Type B pancreatic cell (in vitro differentiated cells): ENCODE measurements at places on chromosomes 7 and 10. TPM values are rescaled to one million over a fixed set of nuclear protein-coding genes. Genes with fewer than 3 reads are reported as not detected.
A peak's percentile ranks its signal among the peaks of the same experiment; 100 is the strongest.

GRCh38 chr10:91210435-91210834 is 10.0 kb upstream of the PCGF5 start:
- no peak for DNase-seq
- H3K36me3 ChIP-seq: no peaks in the 10 kb centered on the region
- H3K27me3 ChIP-seq: peaks cover 35% of the 10 kb centered on the region
- no peak overlapping the region for H3K27ac ChIP-seq

BTBD16 gene
- total RNA-seq: 0.29 and 0.46 TPM in 2 replicates

CUBN gene
- 1.0 and 2.2 TPM in 2 replicates for total RNA-seq

GRCh38 chr10:94623572-94623971 is 60.0 kb upstream of the CYP2C18 start:
- no peaks in the 10 kb centered on the region for H3K36me3 ChIP-seq
- H3K27me3 ChIP-seq: no peaks in the 10 kb centered on the region
- H3K27ac ChIP-seq: no peak overlapping the region
- no peak overlapping the region for H3K4me3 ChIP-seq
- peaks cover 7% of the 10 kb centered on the region for H3K4me1 ChIP-seq

GRCh38 chr7:128882134-128882533 is 19.5 kb downstream of the ATP6V1F start:
- H3K36me3 ChIP-seq: no peaks in the 10 kb centered on the region
- DNase-seq: no peak
- no peaks in the 10 kb centered on the region for H3K27me3 ChIP-seq
- H3K4me1 ChIP-seq: peaks cover 4% of the 10 kb centered on the region
- no peak overlapping the region for H3K4me3 ChIP-seq

DNA sequence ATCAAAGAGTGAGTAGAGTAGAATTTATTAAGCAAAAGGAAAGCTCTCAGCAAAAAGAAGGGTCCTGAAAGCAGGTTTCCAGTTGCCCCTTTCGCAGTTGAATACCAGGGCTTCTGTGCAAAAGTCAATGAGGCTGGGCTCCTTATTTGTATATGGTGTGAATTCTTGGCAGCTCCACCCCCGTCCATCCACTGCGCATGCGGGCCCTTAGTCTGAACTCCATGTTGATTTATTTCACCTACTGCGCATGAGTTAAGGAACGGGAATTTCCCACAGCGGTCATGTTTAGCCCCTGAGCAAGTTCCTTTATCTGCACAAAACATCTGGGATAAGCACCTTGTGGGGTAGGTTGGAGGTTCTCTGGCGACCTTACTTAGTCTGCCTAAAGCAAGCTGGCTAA is 325.6 kb downstream of the ZWINT start:
- no peak for DNase-seq
- no peak overlapping the region for H3K27ac ChIP-seq
- H3K36me3 ChIP-seq: no peaks in the 10 kb centered on the region
- H3K4me1 ChIP-seq: no peaks in the 10 kb centered on the region
- H3K27me3 ChIP-seq: no peaks in the 10 kb centered on the region

DNA sequence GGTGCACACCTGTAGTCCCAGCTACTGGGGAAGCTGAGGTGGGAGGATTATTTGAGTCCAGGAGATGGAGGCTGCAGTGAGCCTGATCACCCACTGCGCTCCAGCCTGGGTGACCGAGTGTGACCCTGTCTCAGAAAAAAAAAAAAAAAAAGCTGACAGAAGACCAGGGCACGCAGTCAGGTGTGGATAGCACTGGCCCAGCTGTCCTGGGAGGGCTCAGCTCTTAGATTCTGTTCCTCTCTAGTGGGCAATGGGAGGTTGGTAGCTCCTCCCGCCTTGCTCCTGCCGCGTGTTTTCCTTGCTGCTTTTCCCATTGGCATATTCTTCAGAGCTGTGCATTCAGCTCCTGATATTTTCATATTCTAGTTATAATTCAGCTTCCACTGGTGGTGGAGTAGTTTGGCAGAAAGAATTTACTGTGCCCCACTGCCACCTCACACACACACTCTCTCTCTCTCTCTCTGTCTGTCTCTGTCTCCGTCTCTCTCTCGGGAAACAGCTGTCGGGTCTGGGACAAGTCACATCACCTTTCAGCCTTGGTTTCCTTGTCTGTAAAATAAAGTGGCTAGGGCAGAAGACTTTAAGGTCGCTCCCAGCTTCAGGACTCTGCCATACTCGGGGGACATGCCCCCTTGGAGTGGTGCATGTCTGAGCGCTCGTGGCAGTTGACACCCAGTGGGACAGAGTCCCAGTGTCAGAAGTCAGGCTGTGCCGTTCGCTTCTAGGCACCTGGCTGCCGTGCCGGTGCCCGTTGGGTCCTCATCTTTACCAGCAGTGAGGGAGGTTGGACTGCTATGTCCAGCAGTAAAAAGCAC is 25.9 kb upstream of the ANKRD2 start:
- no peaks in the 10 kb centered on the region for H3K36me3 ChIP-seq
- H3K4me3 ChIP-seq: no peak overlapping the region
- no peak overlapping the region for H3K27ac ChIP-seq
- H3K4me1 ChIP-seq: peaks cover 57% of the 10 kb centered on the region
- no peak for DNase-seq
- H3K27me3 ChIP-seq: no peaks in the 10 kb centered on the region

GRCh38 chr10:86211691-86212390 is 154.8 kb downstream of the GRID1 start:
- no peak overlapping the region for H3K4me3 ChIP-seq
- no peak overlapping the region for H3K27ac ChIP-seq
- H3K4me1 ChIP-seq: no peaks in the 10 kb centered on the region
- peaks cover 25% of the 10 kb centered on the region for H3K27me3 ChIP-seq
- no peak for DNase-seq

DNA sequence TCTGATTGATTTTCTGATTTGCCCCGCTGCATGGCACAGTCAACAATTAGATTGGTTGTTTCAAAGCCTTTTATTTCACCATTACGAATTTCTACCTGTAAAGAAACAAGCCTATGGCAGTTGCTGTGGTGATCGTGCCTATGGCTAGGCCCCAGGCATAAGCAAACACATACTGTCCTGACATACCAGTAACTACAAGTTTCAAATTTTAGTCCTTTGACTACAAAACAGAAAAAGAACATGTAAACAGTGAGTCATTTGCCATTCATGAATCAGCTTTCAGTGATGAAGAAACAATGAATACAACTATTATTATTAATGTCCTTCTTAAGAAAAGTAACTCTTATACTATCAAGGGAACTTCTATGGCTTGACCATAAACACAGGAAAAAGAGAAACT is 168.0 kb upstream of the LRRN3 start:
- no peak for DNase-seq
- H3K27ac ChIP-seq: no peak overlapping the region
- peaks cover 6% of the 10 kb centered on the region for H3K4me1 ChIP-seq
- H3K27me3 ChIP-seq: no peaks in the 10 kb centered on the region
- no peaks in the 10 kb centered on the region for H3K36me3 ChIP-seq
- H3K4me3 ChIP-seq: no peak overlapping the region

- DNase-seq: no peak
- H3K36me3 ChIP-seq: no peaks in the 10 kb centered on the region
- no peak overlapping the region for H3K4me3 ChIP-seq
- H3K27me3 ChIP-seq: peaks cover 48% of the 10 kb centered on the region
- peak overlapping the region; percentile 32 for H3K27ac ChIP-seq
- peaks cover under 1% of the 10 kb centered on the region for H3K4me1 ChIP-seq
These were observed 9.5 kb upstream of the SMARCD3 start for GRCh38 chr7:151257990-151258389.

GRCh38 chr7:148537435-148537834 is 53.1 kb upstream of the C7orf33 start:
- DNase-seq: no peak
- no peaks in the 10 kb centered on the region for H3K4me1 ChIP-seq
- H3K27ac ChIP-seq: no peak overlapping the region

GRCh38 chr10:63355682-63356081 is 110.1 kb downstream of the JMJD1C start:
- DNase-seq: no peak
- no peak overlapping the region for H3K4me3 ChIP-seq
- H3K4me1 ChIP-seq: no peaks in the 10 kb centered on the region
- H3K36me3 ChIP-seq: peaks cover 11% of the 10 kb centered on the region
- H3K27me3 ChIP-seq: no peaks in the 10 kb centered on the region

CCDC186 gene
- total RNA-seq: 21.0 and 36.0 TPM in 2 replicates

GRCh38 chr7:618539-619367 is 99.1 kb upstream of the PDGFA start:
- no peak overlapping the region for H3K27ac ChIP-seq
- no peaks in the 10 kb centered on the region for H3K27me3 ChIP-seq
- peaks cover 20% of the 10 kb centered on the region for H3K36me3 ChIP-seq
- H3K4me3 ChIP-seq: no peak overlapping the region
- H3K4me1 ChIP-seq: peaks cover 5% of the 10 kb centered on the region
- no peak for DNase-seq

DNA sequence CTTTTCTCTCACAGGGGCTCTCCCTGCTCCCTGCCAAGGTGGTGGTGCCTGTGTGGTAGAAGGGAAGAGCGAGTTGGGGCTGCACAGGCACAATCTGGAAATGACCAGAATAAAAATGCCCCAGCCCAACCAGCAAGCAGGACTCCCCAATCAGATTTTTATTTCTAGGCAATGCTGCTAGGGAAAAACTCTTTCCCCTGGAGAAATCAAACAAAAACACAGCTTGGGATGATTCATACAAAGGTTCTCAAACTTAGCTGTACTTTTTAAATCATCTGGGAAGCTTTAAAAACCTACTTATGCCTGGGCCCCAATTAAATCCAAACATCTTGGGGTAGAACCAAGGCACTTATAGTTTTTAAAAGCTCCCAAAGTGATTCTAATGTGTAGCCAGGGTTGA is 243.2 kb downstream of the HTR7 start:
- no peaks in the 10 kb centered on the region for H3K36me3 ChIP-seq
- peaks cover 24% of the 10 kb centered on the region for H3K27me3 ChIP-seq
- no peak overlapping the region for H3K4me3 ChIP-seq
- H3K4me1 ChIP-seq: no peaks in the 10 kb centered on the region
- DNase-seq: no peak

DNA sequence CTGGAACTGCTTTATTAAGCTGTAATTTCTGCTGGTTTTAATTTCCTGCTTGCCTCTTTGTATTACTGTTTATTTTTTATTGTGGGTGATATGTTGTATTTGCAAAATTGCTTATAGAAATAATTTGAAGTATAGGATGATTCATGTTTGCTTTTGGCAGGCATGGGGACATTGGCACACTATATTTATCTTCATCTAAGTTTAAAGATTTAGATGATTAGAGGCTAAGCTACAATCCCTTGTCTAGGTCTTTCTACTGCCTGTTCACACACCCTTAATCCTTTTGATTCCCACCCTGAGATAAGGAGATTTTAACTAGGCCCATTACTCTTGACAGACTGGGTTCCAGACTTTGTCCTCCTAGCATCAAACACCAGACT is 182.8 kb upstream of the KAT6B start:
- no peak overlapping the region for H3K27ac ChIP-seq
- H3K4me1 ChIP-seq: peaks cover 4% of the 10 kb centered on the region
- H3K36me3 ChIP-seq: peaks cover 12% of the 10 kb centered on the region

DNA sequence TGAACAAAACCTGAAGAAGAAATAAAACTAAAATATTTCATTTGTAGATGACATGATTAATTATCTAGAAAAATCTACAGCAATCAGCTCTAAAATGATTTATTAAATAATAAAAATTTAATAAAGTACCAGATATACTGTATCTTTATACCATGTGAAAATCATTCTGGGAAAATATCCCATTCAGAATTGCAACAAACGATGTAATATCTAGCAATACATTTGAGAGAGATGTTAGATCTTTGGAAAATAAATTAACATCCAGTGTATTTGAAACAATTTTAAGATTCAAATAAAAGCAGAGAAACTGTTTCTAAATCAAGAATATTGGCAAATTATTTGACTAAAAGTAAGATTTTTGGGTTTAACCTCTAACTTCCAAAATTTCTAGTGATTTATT is 62.2 kb downstream of the ZEB1 start:
- H3K27ac ChIP-seq: no peak overlapping the region
- no peaks in the 10 kb centered on the region for H3K27me3 ChIP-seq
- no peaks in the 10 kb centered on the region for H3K36me3 ChIP-seq
- no peak overlapping the region for H3K4me3 ChIP-seq
- no peak for DNase-seq
- no peaks in the 10 kb centered on the region for H3K4me1 ChIP-seq

GRCh38 chr10:10096296-10096695 is 921.4 kb upstream of the CELF2 start:
- H3K4me1 ChIP-seq: peaks cover 9% of the 10 kb centered on the region
- DNase-seq: no peak
- no peaks in the 10 kb centered on the region for H3K36me3 ChIP-seq
- no peak overlapping the region for H3K4me3 ChIP-seq
- H3K27me3 ChIP-seq: no peaks in the 10 kb centered on the region

- H3K27ac ChIP-seq: no peak overlapping the region
- no peak for DNase-seq
- no peaks in the 10 kb centered on the region for H3K27me3 ChIP-seq
- H3K4me1 ChIP-seq: no peaks in the 10 kb centered on the region
These were observed 39.5 kb downstream of the GARS1 start for GRCh38 chr7:30634193-30634626.

DNA sequence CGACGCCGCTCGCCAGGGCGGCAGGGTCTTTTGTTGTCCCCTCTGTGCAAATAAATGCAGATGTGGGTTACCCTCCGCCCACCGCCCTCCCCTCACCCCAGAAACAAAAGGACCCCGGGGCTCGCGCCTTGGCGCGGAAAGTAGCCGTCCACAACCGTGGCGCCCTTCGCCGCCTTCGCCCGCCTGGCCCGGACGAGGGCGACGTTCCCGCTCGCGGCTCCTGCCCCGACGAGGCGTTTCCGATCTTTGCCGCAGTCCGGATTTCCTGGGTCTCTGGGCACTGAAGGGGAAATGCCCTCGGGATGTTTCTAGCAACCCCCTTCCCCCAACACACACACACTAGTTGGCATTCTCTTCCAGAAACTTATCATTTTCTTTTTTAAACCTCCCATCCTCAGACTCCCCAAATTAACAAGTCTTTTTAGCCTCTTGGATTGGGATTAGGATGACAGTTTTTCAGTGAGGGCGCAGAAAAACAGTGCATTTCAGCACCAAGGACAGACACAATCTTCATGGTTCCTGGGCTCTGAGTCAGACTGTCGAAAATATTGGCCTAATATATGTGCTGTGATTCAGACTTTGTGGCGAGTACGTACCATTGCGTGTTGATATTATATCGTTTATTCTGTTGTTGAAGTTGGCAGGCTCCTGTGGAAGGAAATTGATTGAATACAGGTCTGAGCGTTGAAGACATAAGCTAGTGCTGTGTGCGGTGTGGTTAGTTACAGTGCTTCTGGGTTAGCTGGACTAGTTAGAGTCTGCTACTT is 771 bp downstream of the PHYHIPL start:
- H3K27ac ChIP-seq: peak overlapping the region; percentile 85
- H3K36me3 ChIP-seq: peaks cover 5% of the 10 kb centered on the region
- H3K4me3 ChIP-seq: peak overlapping the region; percentile 98
- H3K27me3 ChIP-seq: peaks cover 9% of the 10 kb centered on the region

VAX1 gene
- 0.58 TPM in 1 of 2 replicates, not detected in the other for total RNA-seq

TEX36 gene
- not detected in 2 replicates for total RNA-seq
